NCI-H2029 treated with DMSO at 0.1 percent for 48 hours (cell line): ENCODE measurements at places on chromosomes 13 and 19.

DNA sequence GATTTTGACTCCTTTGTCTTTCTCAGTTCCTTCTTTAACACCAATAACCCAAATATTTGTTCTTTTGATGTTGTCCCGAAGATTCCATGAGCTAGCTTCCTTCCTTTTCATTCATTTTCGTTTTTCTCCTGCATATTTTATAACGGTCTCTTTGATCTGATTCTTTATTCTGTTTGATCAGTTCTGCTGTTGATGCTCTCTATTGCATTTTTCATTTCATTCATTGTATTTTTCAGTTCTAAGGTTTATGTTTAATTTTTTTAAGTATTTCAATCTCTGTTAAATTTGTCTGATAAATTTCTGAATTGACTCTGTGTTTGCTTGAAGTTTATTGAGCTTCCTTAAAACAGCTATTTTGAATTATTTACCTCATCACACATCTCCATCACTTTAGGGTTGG lies 68.4 kb upstream of the LRCH1 start:
- DNase-seq: no peak

GRCh38 chr19:33849551-33850147 lies 53.0 kb downstream of the KCTD15 start:
- no peak for DNase-seq

- no peak for DNase-seq
Measured at GRCh38 chr13:99040536-99041131, 62.8 kb upstream of the DOCK9 start.

DNA sequence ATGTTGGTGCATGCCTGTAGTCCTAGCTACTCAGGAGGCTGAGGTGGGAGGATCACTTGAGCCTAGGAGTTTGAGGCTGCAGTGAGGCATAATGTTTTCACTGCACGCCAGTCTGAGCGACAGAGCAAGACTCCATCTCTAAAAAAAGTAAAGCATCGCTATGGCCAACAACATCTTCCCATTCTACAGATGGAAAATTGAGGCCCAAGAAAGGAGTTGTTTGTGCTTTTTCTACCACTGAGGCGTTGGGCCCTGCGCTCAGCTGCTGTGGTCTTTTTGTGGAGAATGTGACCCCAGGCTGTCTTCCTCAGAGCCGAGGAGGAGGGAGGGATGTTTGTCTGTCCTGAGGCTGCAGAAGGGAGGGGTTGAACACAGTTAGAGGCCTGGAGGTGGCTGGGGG lies 485 bp upstream of the C5AR2 start:
- DNase-seq: no peak

GRCh38 chr13:110726726-110727125 lies 13.2 kb downstream of the ING1 start:
- peak; percentile 66 for DNase-seq

- DNase-seq: no peak
Measured at GRCh38 chr13:101988140-101988539, 413.7 kb downstream of the FGF14 start.

GRCh38 chr19:53870485-53870844 lies 2.8 kb downstream of the MYADM start:
- no peak for DNase-seq

GRCh38 chr13:99416411-99417121 lies 84.7 kb upstream of the TM9SF2 start:
- DNase-seq: no peak

- peak; percentile 84 for DNase-seq
Measured at GRCh38 chr13:110014719-110015118, 228.3 kb upstream of the IRS2 start.

DNA sequence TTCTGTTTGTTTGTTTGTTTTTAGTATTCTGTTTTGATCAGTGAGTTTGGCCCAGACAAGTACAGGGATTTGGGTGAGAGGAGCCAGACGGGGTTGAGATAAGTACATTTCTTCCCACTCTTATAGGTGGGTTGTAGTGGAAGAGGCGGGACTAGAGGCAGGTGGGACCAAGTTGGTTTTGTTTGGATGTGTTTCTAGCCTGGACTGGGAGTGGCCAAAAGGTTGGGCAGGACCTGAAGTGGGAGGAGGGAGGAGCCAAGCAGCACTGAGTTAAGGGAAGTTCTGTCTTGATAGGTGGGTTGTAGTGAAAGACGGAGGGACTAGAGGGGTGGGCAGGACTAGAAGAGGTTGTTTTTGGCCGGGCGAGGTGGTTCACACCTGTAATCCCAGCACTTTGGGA lies 9.0 kb downstream of the DNASE2 start:
- DNase-seq: no peak

- DNase-seq: no peak
Measured at GRCh38 chr19:43790587-43790986, 9.8 kb upstream of the KCNN4 start.

GRCh38 chr13:109246001-109246400 lies 540.4 kb downstream of the IRS2 start:
- no peak for DNase-seq

GRCh38 chr19:7904074-7905020 lies 670 bp downstream of the MAP2K7 start:
- no peak for DNase-seq

DNA sequence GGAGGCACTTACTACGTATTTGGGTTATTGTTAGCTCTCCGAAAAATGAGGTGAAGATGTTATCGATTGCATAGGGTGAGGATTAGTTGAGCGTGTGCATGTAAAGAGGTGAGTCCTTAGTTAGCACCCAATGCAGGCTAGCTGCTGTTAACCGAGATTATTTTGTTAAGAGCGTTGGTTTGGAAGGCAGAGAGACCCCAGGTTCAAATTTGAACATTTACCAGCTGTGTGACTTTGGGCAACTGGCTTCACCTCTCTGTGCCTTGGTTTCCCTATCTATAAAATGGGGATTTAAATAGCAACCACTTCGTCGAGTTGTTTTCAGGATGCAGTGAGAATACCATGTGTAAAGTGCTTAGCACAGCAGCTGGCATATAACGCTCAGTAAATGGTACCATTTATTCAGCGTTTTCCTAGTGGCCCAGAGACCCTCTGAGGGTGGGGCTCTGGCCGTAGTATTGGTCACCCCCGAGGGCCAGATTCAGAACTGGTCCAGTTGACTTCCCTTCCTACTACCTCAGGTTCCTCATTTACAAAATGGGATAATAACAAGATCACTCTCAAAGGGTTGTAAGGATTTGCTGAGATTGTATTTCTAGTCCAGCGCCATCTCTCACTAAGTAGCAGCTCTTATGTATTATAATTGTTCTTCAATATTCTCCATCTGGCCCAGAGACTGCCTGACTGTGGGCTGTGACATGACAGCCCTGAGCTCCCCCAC lies 887 bp downstream of the SIPA1L3 start:
- DNase-seq: no peak

- no peak for DNase-seq
Measured at GRCh38 chr19:14414926-14415690, 4.0 kb downstream of the DDX39A start.

DNA sequence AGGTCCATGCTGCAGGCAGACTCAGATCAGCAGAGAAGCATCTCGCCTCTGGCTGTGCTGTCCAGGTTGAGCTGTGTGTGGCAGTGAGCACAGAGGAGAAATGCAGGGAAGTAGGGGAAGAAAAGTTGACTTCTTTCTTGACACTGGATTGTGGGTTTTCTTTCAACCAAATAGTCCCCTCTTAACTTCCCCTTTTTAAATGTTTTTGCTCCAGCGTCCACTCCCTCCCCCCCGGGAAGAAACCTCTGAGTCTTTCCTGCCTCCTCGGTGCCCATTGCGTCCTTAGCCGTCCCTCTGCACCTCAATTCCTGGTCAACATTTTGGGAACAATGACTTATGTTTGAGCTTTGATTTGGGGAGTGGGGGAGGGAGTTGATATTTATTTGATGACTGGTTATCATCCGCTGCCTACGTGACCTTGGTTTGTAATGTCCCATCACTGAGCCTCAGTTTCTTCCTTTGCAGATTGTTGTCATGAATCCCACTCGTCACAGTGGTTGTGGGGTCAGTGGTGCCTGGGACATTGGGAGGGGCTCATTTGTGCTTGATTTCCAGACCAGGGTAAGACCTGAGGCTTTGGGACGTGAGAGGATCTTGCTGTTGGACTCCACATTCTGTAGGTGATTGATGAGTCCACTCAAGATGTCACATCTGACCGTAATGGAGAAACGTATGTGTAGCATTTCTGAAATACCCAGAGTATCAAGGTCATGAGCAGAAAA lies at the start of gene LILRB2:
Gene LILRB2, minus strand, starts transcription at position 104 of the 722 bp plus-strand sequence. CDS start 614 bp downstream, outside the sequence.
- no peak for DNase-seq

DNA sequence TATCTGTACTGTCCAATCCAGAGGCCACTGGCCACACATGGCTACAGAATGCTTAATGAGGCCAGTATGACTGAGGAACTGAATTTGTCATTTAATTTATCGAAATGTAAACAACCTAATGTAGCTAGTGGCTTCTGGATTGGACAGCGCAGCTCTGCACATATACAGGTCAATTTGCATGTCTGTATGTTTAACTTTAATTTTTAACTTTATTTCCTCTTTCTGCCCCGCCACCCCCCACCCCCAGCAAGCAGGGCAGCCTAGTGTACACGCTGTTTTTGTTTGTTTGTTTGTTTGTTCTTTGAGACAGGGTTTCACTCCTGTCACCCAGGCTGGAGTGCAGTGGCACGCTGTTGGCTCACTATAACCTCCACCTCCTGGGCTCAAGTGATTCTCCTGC lies 15.5 kb downstream of the ZSWIM9 start:
- no peak for DNase-seq

- no peak for DNase-seq
Measured at GRCh38 chr19:4144666-4145249, 8.7 kb upstream of the CREB3L3 start.

GRCh38 chr19:13255041-13255718 lies 105.0 kb downstream of the IER2 start:
- no peak for DNase-seq

GRCh38 chr13:30791354-30792001 lies 56.1 kb downstream of the ALOX5AP start:
- DNase-seq: no peak

DNA sequence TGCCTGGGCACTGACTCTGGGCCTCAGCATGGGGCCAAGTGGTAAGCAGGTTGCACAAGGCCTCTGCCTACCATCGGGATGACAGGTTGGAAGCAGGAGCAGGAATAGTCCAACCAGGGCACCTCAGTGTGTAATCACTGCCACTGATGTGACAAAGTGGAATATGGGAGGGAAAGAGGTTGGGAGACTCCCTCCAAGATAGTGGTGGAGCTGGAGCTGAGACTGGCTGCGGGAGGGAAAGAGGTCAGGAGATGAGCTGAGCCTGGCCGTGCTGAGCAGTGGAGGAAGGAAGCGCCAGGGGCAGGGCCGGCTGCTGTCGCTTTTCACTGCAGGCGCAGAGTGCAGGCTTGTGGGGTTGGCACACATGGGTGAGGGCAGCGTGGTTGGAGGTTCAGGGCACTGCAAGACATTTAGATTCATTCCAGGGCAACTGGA lies 6.8 kb downstream of the UPF3A start:
- no peak for DNase-seq

DNA sequence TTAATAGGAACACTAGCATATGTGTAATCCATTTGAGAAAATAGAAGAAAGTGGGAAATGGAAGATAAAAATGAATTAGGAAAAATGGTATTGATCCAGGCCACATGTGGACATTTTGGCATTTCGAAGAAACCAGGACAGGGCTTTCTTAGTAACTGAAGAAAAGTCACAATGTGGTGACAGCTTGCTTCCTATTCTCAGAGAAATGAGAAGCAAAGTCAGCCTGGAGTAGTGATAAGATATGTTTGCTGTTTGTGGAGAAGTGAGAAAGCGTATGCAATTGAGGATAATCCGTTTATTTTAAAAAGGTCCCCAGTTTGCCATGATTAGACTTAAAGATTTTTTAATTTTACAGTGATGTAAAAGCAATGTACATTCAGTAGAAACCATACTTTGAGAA lies 127.9 kb downstream of the SLITRK6 start:
- no peak for DNase-seq

- DNase-seq: no peak
Measured at GRCh38 chr19:40752257-40752781, 1.3 kb downstream of the SNRPA start.

GRCh38 chr19:37738371-37738770 lies 18.8 kb upstream of the ZNF607 start:
- no peak for DNase-seq

DNA sequence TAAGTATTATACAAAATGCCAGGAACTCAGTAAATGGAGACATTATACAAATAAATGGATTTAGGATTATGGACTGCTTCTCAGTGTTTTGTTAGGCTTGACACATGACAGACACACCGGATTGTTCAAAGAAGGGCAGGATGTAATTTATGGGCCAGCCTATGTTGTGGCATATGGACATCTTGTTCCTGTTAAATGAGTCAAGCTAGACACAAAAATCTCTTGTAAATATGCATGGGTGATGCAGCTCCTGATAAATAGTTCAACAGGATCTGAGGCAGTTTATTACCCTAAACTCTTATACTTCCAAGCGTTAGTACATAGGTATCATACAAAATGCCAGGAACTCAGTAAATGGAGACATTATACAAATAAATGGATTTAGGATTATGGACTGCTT lies 502.3 kb downstream of the TBC1D4 start:
- DNase-seq: no peak

GRCh38 chr13:33229446-33230177 lies 55.9 kb downstream of the STARD13 start:
- no peak for DNase-seq

DNA sequence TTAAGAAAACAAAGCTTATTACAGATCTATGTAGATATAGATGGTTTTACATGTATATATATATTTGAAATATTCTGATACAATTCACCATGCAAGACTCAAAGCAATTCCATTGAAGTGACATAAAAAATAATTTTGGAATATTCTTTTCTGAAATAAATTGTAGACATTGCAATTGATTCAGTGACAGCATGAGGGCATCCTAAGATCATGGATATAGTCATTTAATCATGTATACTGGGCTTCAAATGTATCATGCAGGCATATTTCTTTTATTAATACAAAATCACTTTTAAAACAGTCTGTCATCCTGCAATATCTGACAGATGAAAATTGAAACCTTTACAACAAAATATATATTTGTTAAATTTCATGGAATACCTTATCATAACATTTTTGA lies 286.7 kb upstream of the SLITRK6 start:
- DNase-seq: no peak

- no peak for DNase-seq
Measured at GRCh38 chr19:37997911-37998344, 90.9 kb downstream of the SIPA1L3 start.
